ENCODE measurements at places on chromosomes 7 and 10. TPM values are rescaled to one million over a fixed set of nuclear protein-coding genes. Genes with fewer than 3 reads are reported as not detected.

The TYW1B gene
- 1.8 TPM for total RNA-seq

GRCh38 chr7:55409482-55410225, 44.5 kb downstream of the LANCL2 start:
- no peak overlapping the region for H3K4me3 ChIP-seq
- peaks cover 51% of the 10 kb centered on the region for H3K36me3 ChIP-seq
- H3K4me1 ChIP-seq = no peaks in the 10 kb centered on the region
- no peaks in the 10 kb centered on the region for H3K27me3 ChIP-seq

The ATE1 gene
- total RNA-seq = 9.0 TPM

DNA sequence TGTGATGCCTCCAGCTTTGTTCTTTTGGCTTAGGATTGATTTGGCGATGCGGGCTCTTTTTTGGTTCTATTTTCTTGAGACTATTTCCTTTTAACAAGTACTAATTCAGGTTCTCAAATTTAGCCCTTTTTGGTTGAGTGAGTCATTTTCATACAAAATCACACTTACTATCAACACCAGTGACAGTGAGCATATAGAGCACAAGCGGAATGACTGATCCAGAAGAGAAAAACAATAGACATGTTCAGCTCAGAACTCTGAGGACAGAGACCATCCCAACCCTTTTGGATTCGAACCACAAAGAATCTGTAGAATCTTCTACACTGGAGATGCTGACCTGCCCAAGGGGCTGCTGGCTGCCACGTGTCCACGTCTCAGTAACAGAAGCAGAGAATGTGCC, 56.4 kb upstream of the INSYN2A start:
- H3K36me3 ChIP-seq = peaks cover 21% of the 10 kb centered on the region
- no peak overlapping the region for H3K4me3 ChIP-seq
- H3K27ac ChIP-seq = no peak overlapping the region
- H3K27me3 ChIP-seq = no peaks in the 10 kb centered on the region
- no peaks in the 10 kb centered on the region for H3K4me1 ChIP-seq

- peaks cover 63% of the 10 kb centered on the region for H3K27me3 ChIP-seq
- H3K27ac ChIP-seq = no peak overlapping the region
- DNase-seq = no peak
- H3K36me3 ChIP-seq = no peaks in the 10 kb centered on the region
Measured at GRCh38 chr10:23190872-23191763, 994 bp upstream of the PTF1A start.

DNA sequence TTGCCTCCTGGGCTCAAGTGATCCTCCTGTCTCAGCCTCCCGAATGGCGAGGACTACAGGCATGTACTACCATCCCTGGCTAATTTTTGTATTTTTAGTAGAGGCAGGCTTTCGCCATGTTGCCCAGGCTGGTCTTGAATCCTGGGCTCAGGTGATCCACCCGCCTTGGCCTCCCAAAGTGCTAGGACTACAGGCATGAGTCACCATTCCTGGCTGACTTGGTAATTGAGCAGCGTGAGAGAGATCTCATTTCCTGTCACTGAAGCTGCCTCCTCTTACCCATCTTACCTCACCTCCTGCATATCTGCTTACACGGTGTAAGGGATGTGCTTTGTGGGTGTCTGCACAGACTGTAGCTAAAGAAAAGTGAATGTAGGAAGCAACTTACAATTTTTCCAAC, 9.7 kb downstream of the IFIT3 start:
- H3K27ac ChIP-seq = no peak overlapping the region
- peaks cover 22% of the 10 kb centered on the region for H3K36me3 ChIP-seq
- no peak overlapping the region for H3K4me3 ChIP-seq
- no peak for DNase-seq

The TAS2R60 gene
- not detected for total RNA-seq

The FGFR2 gene
- total RNA-seq = 17.9 TPM

The KCNH2 gene
- 4.5 TPM for total RNA-seq

DNA sequence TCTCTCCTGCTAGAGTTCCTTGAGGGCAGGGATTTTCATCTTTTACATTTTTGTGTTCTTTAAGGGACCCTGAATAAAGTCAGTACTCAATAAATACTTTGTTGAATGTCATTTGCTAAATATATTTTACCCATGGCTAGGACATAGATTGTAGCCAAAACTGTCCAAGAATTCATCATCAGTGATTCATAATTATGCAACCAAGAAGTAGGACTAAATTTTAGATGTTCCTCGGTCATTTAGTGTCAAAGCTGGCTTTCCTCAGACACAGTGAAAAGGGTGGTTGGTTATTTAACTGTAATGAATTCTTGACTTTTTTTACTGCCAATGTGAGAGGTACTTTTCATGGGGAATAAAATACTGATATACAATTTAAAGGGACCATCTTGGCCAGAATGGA, 3.3 kb downstream of the NUDT13 start:
- peaks cover 11% of the 10 kb centered on the region for H3K36me3 ChIP-seq
- no peak for DNase-seq
- H3K4me3 ChIP-seq = no peak overlapping the region
- H3K4me1 ChIP-seq = peaks cover 1% of the 10 kb centered on the region
- no peak overlapping the region for H3K27ac ChIP-seq

- no peaks in the 10 kb centered on the region for H3K36me3 ChIP-seq
- no peaks in the 10 kb centered on the region for H3K4me1 ChIP-seq
- DNase-seq = no peak
- H3K27ac ChIP-seq = no peak overlapping the region
- H3K4me3 ChIP-seq = no peak overlapping the region
- no peaks in the 10 kb centered on the region for H3K27me3 ChIP-seq
Measured at GRCh38 chr10:96703358-96703757, 17.0 kb downstream of the PIK3AP1 start.

- no peaks in the 10 kb centered on the region for H3K27me3 ChIP-seq
- no peak overlapping the region for H3K4me3 ChIP-seq
- no peak for DNase-seq
- no peak overlapping the region for H3K27ac ChIP-seq
- no peaks in the 10 kb centered on the region for H3K4me1 ChIP-seq
Measured at GRCh38 chr7:82578430-82578829, 134.9 kb upstream of the CACNA2D1 start.

DNA sequence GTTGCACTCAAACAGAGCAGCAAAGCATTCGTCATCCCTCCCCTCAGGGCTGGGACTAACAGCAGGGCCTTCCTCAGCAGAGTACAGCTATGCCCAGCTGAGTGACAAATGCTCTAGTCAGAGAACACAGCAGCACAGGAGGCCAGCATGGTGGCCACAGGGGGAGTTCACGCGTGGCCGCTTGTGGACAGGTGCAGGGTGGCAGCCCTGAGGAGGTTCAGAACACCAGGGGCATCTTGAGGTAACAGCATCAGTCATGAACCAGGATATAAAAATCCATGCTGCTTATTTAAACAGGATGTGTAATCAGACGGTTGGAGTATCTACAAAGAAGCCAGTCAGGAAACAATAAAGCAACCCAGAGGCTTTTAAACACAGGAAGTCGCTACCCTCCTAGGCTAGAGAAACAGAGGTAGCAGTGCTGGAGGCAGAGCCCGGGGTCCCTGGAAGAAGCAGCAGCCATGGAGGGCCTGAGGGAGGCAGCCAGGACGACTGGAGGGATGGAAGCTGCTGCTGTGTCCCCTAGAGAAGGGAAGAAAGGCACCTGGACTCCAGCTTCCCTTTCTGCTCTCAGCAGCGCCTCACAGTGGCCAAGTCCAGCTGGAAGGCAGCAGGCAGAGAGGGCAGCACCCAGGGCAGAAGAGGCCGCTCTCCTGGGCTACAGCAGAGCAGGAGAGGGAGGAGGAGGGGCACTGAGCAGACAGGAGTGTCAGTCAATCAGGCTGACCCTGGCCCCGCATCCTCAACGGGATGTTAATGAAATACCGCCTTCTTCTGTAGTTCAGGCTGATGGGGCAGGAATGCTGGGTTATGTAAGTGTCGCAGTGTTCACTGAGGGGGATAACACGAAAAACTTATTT, 70.8 kb upstream of the UCN3 start:
- H3K36me3 ChIP-seq = no peaks in the 10 kb centered on the region
- H3K27me3 ChIP-seq = no peaks in the 10 kb centered on the region
- no peak overlapping the region for H3K4me3 ChIP-seq
- DNase-seq = peak; percentile 76
- no peak overlapping the region for H3K27ac ChIP-seq

- DNase-seq = no peak
- H3K27me3 ChIP-seq = peaks cover 21% of the 10 kb centered on the region
- H3K27ac ChIP-seq = no peak overlapping the region
- no peaks in the 10 kb centered on the region for H3K36me3 ChIP-seq
- peaks cover 3% of the 10 kb centered on the region for H3K4me1 ChIP-seq
Measured at GRCh38 chr7:1653500-1653899, 16.6 kb upstream of the ELFN1 start.

- no peak overlapping the region for H3K27ac ChIP-seq
- H3K27me3 ChIP-seq = peaks cover 9% of the 10 kb centered on the region
- H3K4me1 ChIP-seq = peaks cover 12% of the 10 kb centered on the region
- no peak overlapping the region for H3K4me3 ChIP-seq
- DNase-seq = no peak
- H3K36me3 ChIP-seq = no peaks in the 10 kb centered on the region
Measured at GRCh38 chr10:13437026-13437555, 89.0 kb upstream of the SEPHS1 start.

- DNase-seq = peak; percentile 78
- no peaks in the 10 kb centered on the region for H3K27me3 ChIP-seq
- no peak overlapping the region for H3K27ac ChIP-seq
- no peak overlapping the region for H3K4me3 ChIP-seq
Measured at GRCh38 chr10:91034494-91035159, 113.7 kb upstream of the ANKRD1 start.

DNA sequence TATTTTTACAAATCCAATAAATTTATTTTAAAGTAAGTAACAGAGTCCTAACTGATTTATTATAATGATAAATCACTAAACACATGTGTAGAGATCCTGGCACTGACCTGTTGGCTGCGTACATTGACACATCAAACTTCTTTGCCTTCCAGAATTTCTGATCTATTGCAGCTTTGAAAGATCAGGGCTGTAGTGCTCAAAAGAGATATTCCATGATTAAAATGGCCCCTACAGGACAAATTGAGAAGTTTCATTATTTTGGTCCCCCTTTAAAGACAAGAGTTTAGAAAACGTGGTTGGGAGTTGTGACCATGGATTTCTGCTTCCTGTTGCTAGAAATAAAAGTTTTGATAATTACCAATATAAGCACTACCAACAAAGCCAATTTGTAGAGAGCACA, 87.7 kb upstream of the PDK4 start:
- H3K4me1 ChIP-seq = peaks cover 14% of the 10 kb centered on the region
- peak; percentile 73 for DNase-seq
- H3K36me3 ChIP-seq = no peaks in the 10 kb centered on the region
- no peak overlapping the region for H3K27ac ChIP-seq
- H3K4me3 ChIP-seq = no peak overlapping the region

The GNGT1 gene
- total RNA-seq = not detected

GRCh38 chr7:50814166-50814565, 31.5 kb upstream of the GRB10 start:
- no peaks in the 10 kb centered on the region for H3K27me3 ChIP-seq
- no peak for DNase-seq
- no peak overlapping the region for H3K27ac ChIP-seq
- H3K36me3 ChIP-seq = no peaks in the 10 kb centered on the region
- H3K4me3 ChIP-seq = no peak overlapping the region

DNA sequence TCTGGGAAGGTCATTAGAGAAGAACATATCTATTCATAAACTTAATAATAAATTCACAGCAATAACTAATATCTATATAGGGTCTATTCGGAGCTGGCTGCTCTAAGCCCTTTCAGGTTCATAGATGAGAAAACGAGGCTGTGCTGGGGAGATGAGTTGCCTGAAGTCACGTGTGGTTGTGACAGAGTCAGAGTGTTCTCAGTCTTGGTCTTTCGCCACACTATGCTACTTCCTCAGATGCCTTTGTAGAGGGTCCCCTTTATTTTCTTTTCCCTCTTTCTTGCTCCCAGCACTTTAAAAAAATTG, 43.7 kb upstream of the FAM180A start:
- no peak overlapping the region for H3K4me3 ChIP-seq
- DNase-seq = no peak
- no peak overlapping the region for H3K27ac ChIP-seq
- H3K4me1 ChIP-seq = no peaks in the 10 kb centered on the region

- H3K36me3 ChIP-seq = no peaks in the 10 kb centered on the region
- H3K4me3 ChIP-seq = no peak overlapping the region
- no peaks in the 10 kb centered on the region for H3K4me1 ChIP-seq
- H3K27ac ChIP-seq = no peak overlapping the region
- no peaks in the 10 kb centered on the region for H3K27me3 ChIP-seq
- DNase-seq = no peak
Measured at GRCh38 chr7:34247468-34247867, 342.1 kb downstream of the BMPER start.

The ASNS gene
- total RNA-seq = 24.0 TPM

GRCh38 chr10:70295321-70295720, 11.5 kb upstream of the NPFFR1 start:
- H3K4me3 ChIP-seq = no peak overlapping the region
- no peaks in the 10 kb centered on the region for H3K27me3 ChIP-seq
- H3K4me1 ChIP-seq = peaks cover 14% of the 10 kb centered on the region
- no peak overlapping the region for H3K27ac ChIP-seq
- no peaks in the 10 kb centered on the region for H3K36me3 ChIP-seq
- no peak for DNase-seq

- DNase-seq = no peak
- H3K36me3 ChIP-seq = peaks cover 18% of the 10 kb centered on the region
- no peaks in the 10 kb centered on the region for H3K4me1 ChIP-seq
Measured at GRCh38 chr7:87852306-87852705, 23.9 kb downstream of the SLC25A40 start.

The PDZD7 gene
- not detected for total RNA-seq

The CPED1 gene
- total RNA-seq = 23.5 TPM

The NEBL gene
- 7.0 TPM for total RNA-seq

GRCh38 chr10:88521791-88522190, 61.3 kb downstream of the RNLS start:
- H3K27ac ChIP-seq = no peak overlapping the region
- no peaks in the 10 kb centered on the region for H3K36me3 ChIP-seq
- no peaks in the 10 kb centered on the region for H3K27me3 ChIP-seq
- no peaks in the 10 kb centered on the region for H3K4me1 ChIP-seq
- H3K4me3 ChIP-seq = no peak overlapping the region

The CNNM1 gene
- total RNA-seq = under 0.01 TPM

The H2BK1 gene
- total RNA-seq = not detected

DNA sequence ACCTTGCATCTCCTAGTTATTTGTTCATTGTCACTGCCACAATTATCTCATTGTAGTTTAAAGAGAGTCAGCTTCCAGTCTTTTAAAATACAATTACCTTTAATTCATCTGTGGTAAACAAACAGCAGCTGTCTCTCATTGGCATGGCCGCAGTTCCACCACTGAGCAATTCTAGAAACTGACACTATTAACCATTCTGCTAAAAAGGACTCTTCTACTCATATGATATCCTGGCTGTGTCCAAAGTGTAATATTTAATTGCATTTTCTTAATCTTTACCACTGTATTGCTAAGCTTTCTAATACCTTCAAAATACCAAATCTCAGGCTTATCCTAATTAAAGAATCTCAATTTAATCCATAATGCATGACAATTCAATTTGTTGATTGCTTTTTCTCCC, 639.0 kb downstream of the AUTS2 start:
- no peaks in the 10 kb centered on the region for H3K27me3 ChIP-seq
- H3K4me1 ChIP-seq = no peaks in the 10 kb centered on the region
- H3K27ac ChIP-seq = no peak overlapping the region
- no peak overlapping the region for H3K4me3 ChIP-seq
- no peaks in the 10 kb centered on the region for H3K36me3 ChIP-seq
